ENCODE measurements at places on chromosomes 3 and 15.

- DNase-seq = peak; percentile 41
These were observed 656.8 kb upstream of the NECTIN3 start for GRCh38 chr3:110414855-110415254.

DNA sequence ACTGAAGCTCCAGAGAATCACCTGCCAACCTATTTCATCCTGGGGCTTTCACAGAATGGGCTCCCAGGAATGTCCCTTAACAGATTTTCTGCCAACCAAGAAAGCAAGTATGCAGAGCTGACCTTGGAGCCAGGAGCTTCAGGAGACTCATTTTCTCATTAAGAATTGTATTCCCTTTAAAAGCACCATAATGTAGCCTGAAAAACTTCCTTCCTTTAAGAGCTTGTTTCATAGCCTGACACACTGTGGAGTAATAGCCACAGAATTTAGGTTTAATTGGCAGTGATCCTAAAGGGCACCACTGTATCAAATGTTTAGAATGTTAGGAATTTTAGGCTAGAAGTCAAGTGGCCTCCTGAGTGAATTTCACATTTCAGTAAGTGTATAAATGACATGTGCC is 309.8 kb downstream of the GBE1 start:
- DNase-seq = no peak

DNA sequence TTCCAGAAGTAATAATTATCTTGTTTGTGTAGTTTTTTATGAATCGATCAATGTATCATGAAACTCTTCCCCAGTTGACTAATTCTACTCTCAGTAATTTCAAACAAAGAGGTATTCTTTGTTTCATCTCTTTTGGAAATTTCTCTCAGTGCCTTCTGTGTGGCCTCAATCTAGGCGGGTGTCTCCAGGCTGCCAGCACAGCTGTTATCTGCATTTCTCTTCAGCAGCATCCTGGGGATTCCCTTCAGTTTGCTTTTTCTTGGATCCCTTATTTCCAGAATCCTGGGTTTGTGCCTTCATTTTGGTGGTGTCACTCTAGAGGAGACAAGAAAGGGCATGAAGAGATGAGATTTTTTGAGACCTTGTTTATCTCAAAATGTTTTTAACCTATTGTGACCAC is 22.7 kb downstream of the NIPA2 start:
- no peak for DNase-seq

DNA sequence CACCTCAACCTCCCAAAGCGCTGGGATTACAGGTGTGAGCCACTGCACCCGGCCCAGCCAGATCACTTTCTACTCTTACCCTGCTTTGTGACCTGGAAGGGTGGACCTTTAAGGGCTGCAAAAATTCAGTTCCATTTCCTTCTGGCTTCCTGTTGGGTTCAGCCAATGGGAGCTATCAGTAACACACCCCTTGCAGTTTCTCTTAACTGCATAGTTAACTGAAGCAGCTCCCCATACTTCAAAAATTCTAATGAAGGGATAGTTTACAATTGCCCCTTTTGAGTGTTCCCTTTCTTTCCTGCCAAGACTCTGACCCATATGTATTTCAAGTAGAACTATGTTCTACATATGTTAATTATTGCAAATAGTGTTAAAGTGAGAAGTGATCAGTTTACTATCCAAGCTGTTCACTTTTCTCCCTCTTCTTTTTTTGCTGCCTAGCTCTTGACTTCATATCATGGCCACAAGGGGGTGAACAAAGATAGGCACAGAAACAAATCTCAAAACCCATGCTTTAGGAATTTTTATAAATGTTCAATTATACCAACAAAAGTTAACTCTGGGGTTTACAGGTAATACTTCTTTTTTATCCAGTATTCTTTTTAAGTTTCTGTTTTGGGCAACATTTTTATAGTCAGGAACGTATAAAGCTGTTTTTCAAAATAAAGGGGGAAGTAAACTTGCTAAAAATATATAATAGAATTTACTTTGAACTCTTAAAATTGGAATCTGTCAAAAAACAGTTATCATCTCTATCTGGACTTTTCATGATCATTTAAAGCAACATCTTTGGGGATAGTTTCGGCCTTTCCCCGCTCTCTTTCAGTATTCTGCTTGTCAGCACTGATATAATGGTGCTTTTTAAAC is 8.1 kb downstream of the PGBD4 start:
- DNase-seq = no peak

DNA sequence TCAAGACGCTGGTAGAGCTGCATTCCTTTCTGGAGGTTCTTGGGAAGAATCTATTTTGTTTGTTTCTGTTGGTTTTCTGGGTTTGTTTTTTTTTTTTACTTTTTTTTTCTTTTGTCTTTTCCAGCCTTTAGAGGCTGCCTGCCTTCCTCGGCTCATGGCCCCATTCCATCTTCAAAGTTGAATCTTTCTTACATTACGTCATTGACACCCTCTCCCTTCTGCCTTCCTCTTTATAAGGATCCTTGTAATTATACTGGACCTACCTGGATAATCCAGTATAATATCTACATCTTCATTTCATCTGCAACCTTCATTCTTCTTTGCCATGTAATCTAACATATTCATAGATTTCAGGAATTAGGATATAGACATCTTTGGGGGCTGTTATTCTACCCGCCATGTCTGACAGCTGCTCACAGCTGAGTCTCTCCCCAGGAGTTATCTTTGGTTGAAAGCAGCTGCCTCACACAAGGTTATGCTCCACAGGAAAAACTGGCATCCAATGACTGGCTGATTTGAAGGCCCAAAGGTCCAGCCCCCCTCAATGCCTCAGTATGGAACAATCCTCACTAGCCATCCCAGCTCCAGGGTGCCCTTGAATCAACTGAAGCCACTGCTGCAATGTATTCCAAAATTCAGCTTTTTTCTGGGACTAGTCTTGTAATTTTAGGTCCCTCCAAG is 38.4 kb upstream of the THBS1 start:
- DNase-seq = no peak

GRCh38 chr3:101823525-101823924 is 25.8 kb upstream of the NFKBIZ start:
- DNase-seq = no peak

GRCh38 chr15:76071806-76072205 is 12.0 kb downstream of the TMEM266 start:
- DNase-seq = no peak

- DNase-seq = no peak
These were observed 59.2 kb upstream of the KLF13 start for GRCh38 chr15:31267161-31268107.

- DNase-seq = peak; percentile 40
These were observed 81.5 kb downstream of the DIPK2A start for GRCh38 chr3:144053121-144053520.

DNA sequence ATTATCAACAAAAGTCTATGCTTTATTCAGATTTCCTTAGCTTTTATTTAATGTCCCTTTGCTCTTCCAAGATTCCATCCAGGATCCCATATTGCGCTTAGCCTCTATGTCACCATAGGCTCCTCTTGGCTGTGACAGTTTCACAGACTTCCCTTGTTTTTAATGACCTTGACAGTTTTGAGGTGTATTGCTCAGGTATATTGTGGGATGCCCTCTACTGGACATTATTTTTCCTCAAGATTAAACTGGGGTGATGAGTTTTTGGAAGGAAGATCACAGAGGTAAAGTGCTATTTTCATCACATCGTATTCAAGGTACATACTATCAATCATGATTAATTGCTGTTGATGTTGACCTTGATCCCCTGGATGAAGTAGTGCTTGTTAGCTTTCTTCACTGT is 99.1 kb upstream of the SMAD3 start:
- no peak for DNase-seq

GRCh38 chr3:5019411-5020241 is 40.4 kb downstream of the BHLHE40 start:
- DNase-seq = no peak

DNA sequence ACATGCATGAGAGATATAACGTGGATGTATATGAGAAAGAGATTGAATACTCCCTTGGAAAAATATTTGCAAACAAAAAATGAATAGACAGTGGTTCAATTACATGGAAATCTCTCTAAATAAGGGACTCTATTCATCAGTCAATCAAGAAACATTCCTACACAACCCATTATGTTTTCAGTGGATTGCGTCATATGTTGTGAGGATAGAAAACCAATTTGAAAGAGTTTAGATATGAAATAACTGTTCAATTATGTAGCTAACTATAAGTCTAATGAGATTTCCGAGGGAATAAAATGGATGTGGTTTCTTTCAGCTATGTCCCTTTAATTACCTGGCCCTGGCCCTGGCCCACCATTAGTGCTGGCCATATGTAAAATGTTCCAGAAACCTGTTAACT is 86.7 kb upstream of the TMCO5A start:
- no peak for DNase-seq

GRCh38 chr3:153026026-153026425 is 136.0 kb upstream of the RAP2B start:
- DNase-seq = no peak

- DNase-seq = no peak
These were observed 87.8 kb upstream of the MDFIC2 start for GRCh38 chr3:70400194-70400593.

- DNase-seq = no peak
These were observed 2.7 kb downstream of the SLC6A20 start for GRCh38 chr3:45793482-45794176.

DNA sequence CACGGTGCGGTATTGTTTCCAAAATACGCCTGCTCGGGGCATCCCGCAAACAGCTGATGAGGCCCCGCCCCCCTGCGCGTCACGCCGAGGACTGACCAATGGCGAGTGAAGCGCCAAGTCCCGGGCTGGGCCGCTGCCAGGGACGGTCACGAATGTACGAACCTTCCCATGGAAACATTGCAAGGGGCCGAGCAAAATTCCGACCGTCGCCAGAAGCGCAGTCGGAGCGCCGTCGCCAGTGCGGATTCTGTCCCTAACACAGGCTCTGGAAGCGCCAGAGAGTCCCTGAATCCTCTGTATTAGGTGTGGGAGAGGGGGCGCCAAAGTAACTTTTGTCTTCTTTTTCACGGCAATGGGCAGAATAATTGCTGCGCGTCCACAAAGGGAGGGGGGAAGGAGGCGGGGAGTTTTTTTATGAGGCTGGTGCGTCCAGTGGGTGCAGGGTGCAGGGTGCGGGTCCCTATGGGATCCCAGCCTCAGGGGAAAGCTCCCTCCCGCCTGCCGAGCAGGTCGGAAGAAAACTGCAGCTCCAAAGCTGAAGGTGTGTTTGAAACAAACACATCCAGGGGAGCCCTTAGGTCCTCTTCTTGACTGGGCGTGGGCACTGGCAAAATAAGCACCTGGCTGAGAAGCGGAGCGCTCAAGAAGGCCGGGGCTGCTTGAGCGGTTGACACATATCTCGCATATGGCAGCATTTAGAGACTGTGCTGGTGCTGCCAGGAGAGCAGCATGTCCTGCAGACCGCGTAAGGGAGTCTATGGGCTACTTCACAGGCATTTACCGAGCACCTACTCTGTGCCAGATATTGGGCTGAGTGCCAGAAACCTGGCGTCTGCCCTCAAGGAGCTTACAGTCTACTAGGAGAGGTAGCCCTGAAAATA is at the start of gene BMF:
TSS of gene BMF (minus strand) at position 25 of the 881 bp plus-strand sequence. CDS start 2,793 bp downstream, outside the sequence.
- DNase-seq = peak; percentile 91

DNA sequence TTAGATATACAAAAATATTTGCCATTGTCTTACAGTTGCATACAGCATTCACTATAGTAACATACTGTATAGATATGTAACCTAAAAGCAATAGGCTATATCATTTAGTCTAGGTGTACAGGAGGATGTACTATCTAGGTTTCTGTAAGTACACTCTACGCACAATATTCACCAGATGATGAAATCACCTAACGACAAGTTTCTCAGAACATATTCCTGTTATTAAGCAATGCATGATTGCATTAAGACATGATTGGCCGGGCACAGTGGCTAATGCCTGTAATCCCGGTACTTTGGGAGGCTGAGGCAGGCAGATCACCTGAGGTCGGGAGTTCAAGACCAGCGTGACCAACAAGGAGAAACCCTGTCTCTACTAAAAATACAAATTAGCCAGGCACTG is 14.5 kb upstream of the PRKCI start:
- no peak for DNase-seq

GRCh38 chr3:194673761-194674160 is 1.8 kb upstream of the LSG1 start:
- DNase-seq = no peak

Measured in AG04449 (cell line).